ENCODE measurements at places on chromosomes 2 and 18.

DNA sequence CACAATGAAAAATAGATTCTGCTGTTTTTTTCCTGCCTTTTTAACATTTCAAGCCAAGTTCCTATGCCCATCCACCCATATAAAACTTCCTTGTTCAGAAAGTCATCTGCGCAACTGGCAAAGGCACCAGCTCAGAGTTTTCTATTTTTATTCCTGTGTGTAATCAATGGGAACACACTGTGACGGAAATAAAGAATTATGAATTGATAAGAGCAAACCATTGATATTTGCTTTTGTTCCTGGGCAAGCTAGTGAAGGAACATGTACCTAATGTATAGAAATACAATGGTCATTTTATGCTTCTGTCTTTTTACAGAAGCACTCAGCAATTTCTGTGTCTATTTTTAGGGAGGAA lies 30.8 kb upstream of the AAK1 start:
- no peaks in the 10 kb centered on the region for H3K27me3 ChIP-seq
- no peaks in the 10 kb centered on the region for H3K4me1 ChIP-seq
- no peak overlapping the region for H3K4me3 ChIP-seq
- H3K36me3 ChIP-seq: no peaks in the 10 kb centered on the region
- DNase-seq: no peak

GRCh38 chr18:70243131-70243929 lies 37.8 kb upstream of the RTTN start:
- H3K4me3 ChIP-seq: no peak overlapping the region
- no peaks in the 10 kb centered on the region for H3K27me3 ChIP-seq
- no peaks in the 10 kb centered on the region for H3K36me3 ChIP-seq
- no peak for DNase-seq

DNA sequence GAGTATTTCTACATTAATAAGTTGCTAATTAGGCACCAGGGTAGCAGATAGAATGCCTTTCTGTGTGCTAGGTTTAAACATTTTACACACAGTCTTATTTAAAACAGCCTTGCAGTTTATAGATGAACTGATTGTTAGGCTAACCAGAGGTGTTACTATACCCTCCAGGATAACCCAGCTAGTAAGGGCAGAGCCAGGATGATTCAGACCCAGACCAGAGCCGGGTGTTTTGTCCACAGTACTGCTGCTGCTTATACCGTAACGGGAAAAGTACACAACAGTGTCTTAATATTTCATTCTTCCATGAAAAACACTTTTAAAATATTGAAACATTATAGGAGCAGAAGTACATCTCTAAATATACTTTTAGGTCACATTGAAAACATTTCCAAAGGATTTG lies 82.7 kb downstream of the MALT1 start:
- H3K36me3 ChIP-seq: peaks cover 4% of the 10 kb centered on the region
- no peak overlapping the region for H3K27ac ChIP-seq
- no peak overlapping the region for H3K4me3 ChIP-seq
- peaks cover 28% of the 10 kb centered on the region for H3K4me1 ChIP-seq

- H3K4me1 ChIP-seq: peaks cover 44% of the 10 kb centered on the region
- no peak overlapping the region for H3K27ac ChIP-seq
- no peaks in the 10 kb centered on the region for H3K27me3 ChIP-seq
- H3K4me3 ChIP-seq: no peak overlapping the region
- DNase-seq: no peak
Observed at GRCh38 chr2:197598450-197598849, 76.9 kb downstream of the RFTN2 start.

- peaks cover 11% of the 10 kb centered on the region for H3K4me1 ChIP-seq
- DNase-seq: no peak
- H3K36me3 ChIP-seq: no peaks in the 10 kb centered on the region
- peak overlapping the region; percentile 83 for H3K27ac ChIP-seq
- no peak overlapping the region for H3K4me3 ChIP-seq
- H3K27me3 ChIP-seq: no peaks in the 10 kb centered on the region
Observed at GRCh38 chr18:44802508-44802907, 121.8 kb downstream of the SETBP1 start.

All from esophagus squamous epithelium (tissue), 5 donors.